Chondrocyte (in vitro differentiated cells): ENCODE measurements at places on chromosomes 7 and 10. TPM values are rescaled to one million over a fixed set of nuclear protein-coding genes. Genes with fewer than 3 reads are reported as not detected.

DNA sequence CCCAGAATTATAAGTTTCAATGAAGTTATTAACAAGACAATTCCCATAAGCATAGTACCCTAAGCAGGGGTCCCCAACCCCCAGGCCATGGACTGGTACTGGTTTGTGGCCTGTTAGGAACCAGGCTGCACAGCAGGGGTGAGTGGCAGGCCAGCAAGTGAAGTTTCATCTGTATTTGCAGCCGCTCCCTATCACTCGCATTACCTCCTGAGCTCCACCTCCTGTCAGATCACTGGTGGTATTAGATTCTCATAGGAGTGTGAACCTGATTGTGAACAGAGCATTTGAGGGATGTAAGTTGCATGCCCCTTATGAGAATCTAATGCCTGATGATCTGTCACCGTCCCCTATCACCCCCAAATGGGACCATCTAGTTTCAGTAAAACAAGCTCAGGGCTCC lies 36.0 kb upstream of the KIAA1217 start:
- no peak overlapping the region for H3K27ac ChIP-seq
- peaks cover 2% of the 10 kb centered on the region for H3K27me3 ChIP-seq

DNA sequence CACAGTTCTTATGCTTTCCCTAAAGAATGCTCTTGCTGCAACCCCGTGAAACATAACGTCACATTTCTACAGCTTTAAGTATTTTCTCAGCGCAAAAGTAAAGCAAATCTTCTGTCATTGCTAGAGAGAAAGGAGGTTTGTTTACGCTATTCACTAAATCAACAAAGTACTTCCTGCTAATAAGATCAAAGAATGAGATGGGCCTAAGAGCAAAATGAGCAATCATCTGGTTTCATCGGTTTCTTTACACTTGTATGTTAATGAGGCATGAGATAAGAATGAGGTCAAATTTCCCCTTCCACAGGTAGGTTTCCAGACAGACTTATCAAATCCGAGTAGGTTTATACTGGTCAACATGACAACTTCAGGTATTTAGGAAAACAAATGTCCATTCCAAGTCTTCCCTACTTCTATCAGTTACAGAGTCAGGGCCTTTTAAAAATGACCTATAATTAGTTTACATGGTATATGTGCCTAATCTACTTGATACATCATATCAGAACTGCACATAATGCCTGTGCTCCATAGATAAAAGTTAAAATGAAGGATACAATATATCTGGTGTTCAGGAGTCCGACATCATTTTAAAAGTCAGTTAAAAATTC lies 8.4 kb downstream of the USP6NL start:
- no peaks in the 10 kb centered on the region for H3K27me3 ChIP-seq
- H3K27ac ChIP-seq = no peak overlapping the region
- DNase-seq = no peak
- H3K4me1 ChIP-seq = peaks cover 4% of the 10 kb centered on the region

- H3K4me3 ChIP-seq = no peak overlapping the region
- no peaks in the 10 kb centered on the region for H3K27me3 ChIP-seq
- H3K27ac ChIP-seq = no peak overlapping the region
- DNase-seq = no peak
Measured at GRCh38 chr7:50650057-50650664, 85.0 kb upstream of the DDC start.

DNA sequence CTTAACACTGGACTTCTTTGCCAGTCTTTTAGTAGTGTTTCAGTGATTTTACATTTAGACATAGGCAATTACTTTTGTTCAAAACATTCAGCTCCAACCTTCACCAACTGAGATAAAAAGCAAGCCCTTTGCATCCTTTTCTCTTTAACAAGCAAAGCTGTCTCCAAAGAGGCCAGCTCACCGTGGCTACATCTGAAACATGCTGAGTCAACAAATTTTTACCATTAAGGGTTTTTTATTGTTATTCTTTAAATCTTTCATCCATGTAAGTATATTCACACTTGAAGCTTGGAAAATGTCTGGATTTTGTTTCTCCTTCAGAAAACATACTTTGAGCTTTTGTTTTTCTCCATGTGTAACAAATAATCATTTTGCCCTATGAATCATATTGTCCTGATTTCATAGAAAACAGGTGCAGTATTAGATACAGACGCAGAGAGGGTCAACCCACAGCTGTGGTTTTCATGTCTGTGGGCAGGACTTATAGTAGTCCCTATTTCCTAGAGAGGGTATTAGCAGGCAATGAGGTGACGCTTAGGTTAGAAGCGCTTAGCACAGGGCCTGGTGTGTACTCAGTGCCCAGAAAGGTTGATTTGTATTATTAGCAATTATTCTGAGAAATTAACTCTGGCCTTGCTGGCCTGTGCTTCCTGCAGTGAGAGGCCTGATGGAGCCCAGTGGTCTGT lies 99.5 kb downstream of the MKI67 start:
- H3K27me3 ChIP-seq = no peaks in the 10 kb centered on the region
- no peak for DNase-seq
- H3K4me1 ChIP-seq = peaks cover 5% of the 10 kb centered on the region
- no peak overlapping the region for H3K27ac ChIP-seq
- no peak overlapping the region for H3K4me3 ChIP-seq
- H3K36me3 ChIP-seq = no peaks in the 10 kb centered on the region

The GPR22 gene
- not detected in 3 replicates for total RNA-seq

The NACAD gene
- 12.4 to 21.9 TPM (median 19.0 TPM) in 3 replicates for total RNA-seq
